ENCODE measurements at places on chromosomes 1 and 21.

- DNase-seq = peak; percentile 6
Measured at GRCh38 chr1:95145493-95145892, 28.3 kb downstream of the TLCD4 start.

DNA sequence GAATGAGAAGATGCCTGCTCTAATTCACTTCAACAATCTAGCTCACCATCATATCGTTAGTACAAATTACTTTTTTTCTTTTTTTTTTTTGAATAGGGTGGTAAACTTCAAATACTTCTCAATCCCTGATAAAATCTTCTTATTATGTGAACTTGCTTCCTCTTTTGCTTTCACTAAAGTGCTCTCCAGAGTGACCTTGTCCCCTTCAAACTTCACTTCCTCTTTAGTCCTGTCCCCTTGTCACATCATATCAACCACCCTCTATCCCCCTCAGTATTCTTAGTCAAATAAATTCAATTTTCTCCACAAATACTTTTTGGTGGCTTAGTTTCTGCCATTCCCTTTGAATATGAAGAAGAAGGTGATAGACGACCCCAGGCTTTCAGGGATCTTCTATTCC lies 124.9 kb upstream of the PLXNA2 start:
- no peak for DNase-seq

DNA sequence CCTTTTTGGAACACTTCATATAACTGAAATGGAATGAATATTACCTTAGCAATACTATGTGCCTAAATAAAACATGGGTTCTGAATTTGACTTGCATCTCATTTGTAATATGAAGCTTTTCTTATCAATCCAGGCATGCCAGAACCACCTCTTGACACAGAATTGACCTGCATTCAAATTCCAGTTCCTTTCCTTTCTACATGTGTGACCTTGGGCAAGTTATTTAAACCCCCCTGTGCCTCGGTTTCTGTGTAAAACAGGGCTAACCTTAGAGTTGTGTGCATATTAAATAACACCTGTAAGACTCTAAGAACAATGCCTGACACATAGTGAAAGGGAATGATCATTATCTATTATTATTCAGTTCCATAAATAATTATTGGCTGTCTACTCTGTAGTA lies 2.0 kb upstream of the NOS1AP start:
- no peak for DNase-seq

DNA sequence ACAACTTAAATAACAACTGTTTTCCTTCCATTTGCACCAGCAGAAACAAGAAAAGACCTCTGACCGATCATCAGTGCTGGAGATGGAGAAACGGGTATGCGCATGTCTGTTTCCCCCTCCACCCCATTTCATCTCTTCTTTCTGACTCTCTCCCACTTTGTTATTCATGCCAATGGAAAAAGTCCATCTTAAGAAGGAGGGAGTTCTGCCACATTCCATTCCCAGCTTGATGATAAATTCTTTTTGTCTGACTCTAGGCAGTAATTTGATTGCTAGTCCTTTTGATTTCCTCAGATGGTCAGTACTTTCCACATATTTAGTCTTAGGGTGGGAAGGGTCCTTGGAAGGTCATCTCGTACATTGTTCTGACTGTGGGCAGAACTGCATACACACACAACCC lies 142.5 kb downstream of the SYT2 start:
- DNase-seq = no peak

- DNase-seq = peak; percentile 85
Measured at GRCh38 chr1:904310-904950, 19.3 kb upstream of the SAMD11 start.

DNA sequence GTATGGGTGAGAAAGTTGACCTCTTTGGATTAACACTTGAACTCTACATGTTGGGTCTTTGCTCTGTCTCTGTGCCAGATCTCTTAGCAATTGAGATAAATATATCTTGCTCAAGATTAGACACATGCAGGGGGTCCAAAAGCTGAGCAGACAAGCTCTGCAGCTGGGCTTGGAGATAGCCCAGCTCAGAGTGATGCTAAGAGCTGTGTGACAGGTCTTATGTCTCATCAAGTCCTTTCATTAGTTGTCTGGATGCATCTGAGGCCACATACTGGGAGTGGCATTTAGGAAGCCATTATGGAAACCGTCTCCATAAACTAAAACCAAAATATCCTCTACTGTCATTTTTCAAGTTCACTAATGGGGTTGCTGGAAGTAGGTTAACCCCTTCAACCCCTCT lies 289.4 kb upstream of the DUSP10 start:
- no peak for DNase-seq

- no peak for DNase-seq
Measured at GRCh38 chr1:114587203-114587991, 6.0 kb upstream of the BCAS2 start.

GRCh38 chr21:44594406-44594916 lies 2.2 kb upstream of the KRTAP10-6 start:
- DNase-seq = no peak

DNA sequence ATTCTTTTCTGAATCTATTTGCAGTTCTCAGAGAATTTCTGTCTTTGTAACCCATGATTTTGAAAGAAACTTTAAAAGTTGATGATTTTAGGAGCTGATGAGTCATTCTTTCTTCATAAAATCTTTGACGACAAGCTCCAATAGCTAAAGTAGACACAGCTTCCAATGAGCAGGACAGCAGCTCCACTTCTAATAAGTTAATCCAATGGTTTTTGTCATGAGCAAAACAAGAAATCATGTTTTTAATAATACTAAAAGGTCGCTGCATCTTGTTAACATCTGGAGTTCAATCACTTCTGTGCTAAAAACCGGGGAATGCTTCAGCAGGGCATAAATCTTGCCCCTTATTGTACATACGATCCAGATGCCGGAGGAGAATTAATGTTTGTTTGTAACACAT lies 48.9 kb upstream of the GORAB start:
- DNase-seq = no peak

- peak; percentile 24 for DNase-seq
Measured at GRCh38 chr1:192810253-192810880, 1.5 kb downstream of the RGS2 start.

DNA sequence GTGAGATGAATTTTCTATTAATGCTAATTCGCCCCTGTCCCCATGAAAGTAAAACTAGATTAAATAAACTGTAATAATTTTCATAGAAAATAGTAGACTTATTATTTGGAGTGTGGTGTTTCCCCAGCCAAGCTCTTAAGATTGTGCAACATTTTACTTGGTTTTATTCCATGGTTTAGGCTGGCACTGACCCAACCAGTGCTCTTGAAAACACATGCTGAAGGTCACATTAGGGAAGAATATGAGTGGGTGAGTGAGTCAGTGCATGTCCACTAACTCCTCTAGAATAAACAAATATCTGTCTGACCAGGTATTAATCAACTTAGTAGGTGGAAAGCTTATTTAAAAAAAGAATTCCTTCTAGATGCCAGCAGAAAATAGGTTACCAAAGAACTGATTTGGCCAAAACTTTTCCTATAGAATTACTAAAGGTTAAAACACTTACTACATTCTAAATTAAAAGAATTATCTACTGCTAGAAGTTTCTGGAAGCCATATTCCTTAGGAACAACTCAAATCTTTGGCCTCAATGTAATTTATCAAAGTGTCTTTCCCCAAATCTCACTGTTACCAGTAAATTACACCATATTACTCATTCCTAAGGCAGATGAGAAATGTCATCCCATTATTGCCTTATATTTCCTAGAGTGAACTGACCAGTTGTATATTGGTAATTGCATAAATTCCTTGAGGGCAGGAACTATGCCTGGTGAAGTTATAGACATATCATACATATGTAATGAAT lies 89.7 kb upstream of the RGS1 start:
- no peak for DNase-seq

- DNase-seq = no peak
Measured at GRCh38 chr21:33940881-33941245, 25.3 kb upstream of the ATP5PO start.

DNA sequence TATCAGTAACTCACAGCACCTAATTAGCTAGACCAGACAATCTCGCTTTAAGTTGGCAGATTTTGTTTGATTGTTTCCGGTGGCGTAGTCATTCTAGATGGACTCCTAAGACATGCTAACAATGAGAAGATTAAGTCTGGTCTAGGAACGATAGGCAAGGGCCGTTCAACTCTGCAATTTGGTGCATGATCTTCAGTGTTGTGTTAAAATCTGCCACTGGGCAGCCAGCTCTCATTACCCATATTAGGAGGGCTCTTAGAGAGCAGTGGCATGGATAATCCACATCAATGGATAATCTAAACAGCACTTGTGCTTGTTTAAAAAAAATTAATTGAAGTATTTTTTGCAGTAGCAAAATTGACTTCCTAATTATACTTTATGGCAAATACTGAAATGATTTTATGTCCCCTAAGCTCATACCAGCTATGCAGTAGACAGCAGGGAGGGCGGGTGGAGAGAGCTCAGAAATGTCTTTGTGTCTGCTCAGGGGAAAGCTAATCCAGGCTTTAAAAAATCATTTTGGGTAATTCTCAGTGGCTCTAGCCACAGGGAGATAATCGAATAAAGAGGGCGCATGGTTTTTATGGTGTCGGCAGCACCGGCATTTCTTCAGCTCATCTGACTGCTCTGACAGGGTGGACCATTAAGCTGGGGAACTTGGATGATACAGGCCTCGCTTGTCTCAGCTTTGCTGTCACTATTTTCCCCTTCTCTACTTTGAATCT lies 48.5 kb upstream of the IKBKE start:
- DNase-seq = no peak

- DNase-seq = no peak
Measured at GRCh38 chr1:226405411-226405988, 2.4 kb downstream of the PARP1 start.

DNA sequence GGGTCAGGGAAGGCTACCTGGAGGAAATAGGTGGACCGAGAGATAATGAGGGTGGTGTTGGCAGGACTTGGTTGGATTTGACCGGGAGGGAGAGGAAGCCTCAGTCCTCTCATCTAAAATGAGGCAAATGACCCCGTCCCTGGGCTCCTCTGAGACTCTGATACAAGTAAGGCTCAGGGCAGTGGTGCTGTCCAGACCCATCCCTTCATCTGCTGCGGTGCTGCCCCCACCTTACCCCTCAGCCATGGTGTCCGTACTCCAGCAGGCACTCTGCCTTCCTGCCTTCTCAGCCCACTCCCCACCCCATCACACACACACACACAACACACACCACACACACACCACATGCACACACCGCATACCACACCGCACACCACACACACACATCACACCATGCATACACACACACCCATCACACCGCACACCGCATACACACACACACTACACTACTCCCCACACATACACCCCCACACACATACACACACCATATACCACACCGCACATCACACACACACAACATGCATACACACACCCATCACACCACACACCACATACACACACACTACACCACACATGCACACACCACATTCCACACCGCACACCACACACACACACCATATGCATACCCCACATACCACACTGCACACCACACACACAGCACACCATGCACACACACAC lies 29.4 kb upstream of the SLC26A9 start:
- no peak for DNase-seq

DNA sequence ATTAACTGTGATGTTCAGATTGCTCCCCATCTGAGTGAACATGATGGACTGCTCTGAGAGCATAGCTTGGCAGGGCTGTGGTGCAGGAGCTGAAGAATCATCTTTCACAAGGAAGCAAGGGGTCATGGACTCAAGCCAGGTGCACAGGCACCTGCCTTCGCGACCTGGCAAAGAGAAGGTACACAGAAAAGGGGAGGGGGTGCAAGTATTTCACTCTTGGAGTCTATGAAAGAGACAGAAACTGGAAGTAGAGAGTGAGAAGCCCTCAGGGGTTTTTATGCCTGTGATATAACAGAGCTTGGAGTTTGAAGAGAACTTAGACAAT lies 232.6 kb upstream of the PLXNA2 start:
- DNase-seq = no peak

- no peak for DNase-seq
Measured at GRCh38 chr1:21531241-21531640, 22.0 kb downstream of the ALPL start.

- DNase-seq = no peak
Measured at GRCh38 chr1:85109475-85109874, 61.2 kb upstream of the MCOLN3 start.

DNA sequence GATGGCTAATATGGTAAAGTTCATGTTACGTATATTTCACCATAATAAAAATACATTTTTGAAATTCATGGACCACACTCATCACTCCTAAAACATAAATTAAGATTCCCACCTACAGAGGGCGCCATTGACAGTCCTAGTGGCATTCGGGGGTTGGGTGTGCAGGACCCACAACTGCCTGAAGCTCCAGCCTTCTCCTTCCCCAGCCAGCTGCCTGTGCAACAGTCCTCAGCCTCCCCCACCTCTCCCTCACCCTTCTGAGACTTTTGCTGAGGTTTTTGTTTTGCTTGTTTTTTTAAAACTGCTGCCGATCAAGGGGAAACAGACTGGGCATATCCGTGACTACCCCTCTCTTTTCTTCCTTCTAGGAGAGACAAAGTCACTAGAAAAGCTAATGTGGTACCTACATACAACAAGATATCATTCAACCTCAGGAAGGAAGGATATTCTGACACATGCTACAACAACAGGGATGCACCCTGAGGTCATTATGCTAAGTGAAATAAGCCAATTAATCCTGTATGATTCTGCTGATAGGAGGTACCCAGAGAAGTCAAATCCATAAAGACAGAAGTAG lies 9.2 kb upstream of the EVA1C start:
- no peak for DNase-seq

- no peak for DNase-seq
Measured at GRCh38 chr1:2945821-2946231, 75.4 kb upstream of the ACTRT2 start.

DNA sequence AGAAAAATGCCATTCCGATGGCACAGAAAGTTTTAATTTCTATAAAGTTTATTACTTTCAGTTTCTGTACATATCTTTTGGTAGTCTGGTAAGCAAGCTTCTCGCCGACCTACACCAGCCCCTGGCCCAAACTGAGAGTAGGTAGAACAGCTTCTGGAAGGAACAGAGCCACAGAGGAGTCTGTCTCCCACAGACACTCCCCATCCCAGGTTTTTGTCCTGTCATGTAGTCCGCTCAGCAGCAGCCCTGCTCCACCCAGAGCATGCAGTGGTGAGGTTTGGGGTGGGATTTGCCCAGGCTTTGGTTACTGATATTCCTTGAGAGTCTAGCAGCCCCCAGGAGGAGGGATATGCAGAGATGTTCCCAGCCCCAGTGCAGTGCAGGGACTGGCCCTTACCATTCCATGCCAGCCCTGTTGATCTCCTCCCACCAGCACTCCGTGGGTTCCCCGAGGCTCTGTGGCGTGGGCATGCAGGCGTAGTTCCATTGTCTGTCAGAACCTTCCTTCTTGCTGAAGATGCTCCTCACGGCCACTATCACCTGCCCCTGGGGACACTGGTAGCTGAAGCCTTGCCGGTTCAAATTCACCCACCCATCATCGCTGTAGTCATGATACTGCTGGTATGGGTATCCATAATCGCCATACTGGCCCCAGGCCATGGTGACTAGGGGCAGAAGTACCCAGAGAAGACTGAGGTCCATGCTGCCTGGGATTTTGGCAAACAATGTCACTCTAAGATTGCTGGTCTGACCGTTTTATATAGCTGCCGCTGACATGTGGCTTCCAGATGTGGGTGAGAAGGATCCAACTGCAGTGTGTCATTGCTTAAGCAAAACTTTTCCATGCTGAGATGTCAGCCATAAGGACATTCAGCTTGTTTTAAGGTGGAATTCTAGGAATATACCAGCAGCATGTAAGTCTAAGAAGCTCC lies at the start of gene DPT:
TSS of gene DPT (minus strand) at position 734 of the 932 bp plus-strand sequence. CDS start at position 702, 32 bp downstream.
- DNase-seq = no peak

Data from GM06990 (cell line).